ENCODE measurements at places on chromosomes 7 and 10. TPM values are rescaled to one million over a fixed set of nuclear protein-coding genes. Genes with fewer than 3 reads are reported as not detected.

Gene MYL10
- not detected for total RNA-seq

Gene GPR85
- total RNA-seq, result not detected

Gene TMEM196
- not detected for total RNA-seq

DNA sequence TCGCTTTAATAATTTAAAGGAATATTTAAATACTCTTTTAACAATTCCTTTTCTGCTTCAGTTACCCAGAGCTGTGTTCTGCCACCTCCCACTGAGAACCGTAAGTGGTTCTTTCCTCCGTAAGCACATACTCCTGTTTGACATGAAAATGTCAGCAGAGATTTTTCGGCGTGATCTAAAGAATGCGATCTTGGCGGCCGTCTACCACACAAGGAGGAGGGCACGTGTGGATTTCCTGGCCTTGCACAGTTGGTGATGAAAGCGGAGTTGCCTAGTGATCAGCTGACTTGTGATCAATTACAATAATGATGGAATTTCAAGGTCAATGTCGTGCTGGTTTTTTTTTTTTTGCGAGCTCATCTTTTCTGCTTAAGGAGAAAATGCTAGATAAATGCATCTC is 35.6 kb upstream of the INSIG1 start:
- no peak for DNase-seq
- no peaks in the 10 kb centered on the region for H3K27me3 ChIP-seq
- H3K36me3 ChIP-seq, result no peaks in the 10 kb centered on the region

Gene PNLIP
- total RNA-seq, result not detected

DNA sequence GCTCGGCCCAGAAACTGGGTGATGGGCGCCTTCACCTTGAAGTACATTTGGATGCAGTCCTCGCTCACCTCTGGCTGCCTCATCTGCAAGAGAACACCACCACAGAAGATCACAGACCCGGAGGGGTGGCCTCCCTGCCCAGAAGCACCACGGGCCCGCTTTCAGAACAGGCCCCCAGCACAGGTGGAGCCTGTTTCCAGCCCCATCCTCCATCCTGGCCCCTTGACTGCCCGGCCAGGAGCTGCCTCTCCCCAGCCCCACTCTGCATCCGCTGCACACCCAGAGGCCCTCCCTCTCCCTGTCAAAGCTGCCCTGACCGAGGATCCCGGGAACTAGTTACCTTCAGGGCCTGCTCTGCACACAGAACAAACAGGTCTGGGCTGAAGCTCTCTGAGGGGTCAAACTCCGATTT is 724 bp downstream of the CFAP46 start:
- no peak overlapping the region for H3K27ac ChIP-seq
- H3K27me3 ChIP-seq, result peaks cover 13% of the 10 kb centered on the region
- no peak overlapping the region for H3K4me3 ChIP-seq
- DNase-seq, result no peak
- no peaks in the 10 kb centered on the region for H3K36me3 ChIP-seq

- no peak for DNase-seq
- H3K36me3 ChIP-seq, result no peaks in the 10 kb centered on the region
- no peaks in the 10 kb centered on the region for H3K27me3 ChIP-seq
- H3K4me1 ChIP-seq, result no peaks in the 10 kb centered on the region
These were observed 6.2 kb upstream of the CHST15 start for GRCh38 chr10:124099604-124100003.

Gene NPC1L1
- 0.70 TPM for total RNA-seq

DNA sequence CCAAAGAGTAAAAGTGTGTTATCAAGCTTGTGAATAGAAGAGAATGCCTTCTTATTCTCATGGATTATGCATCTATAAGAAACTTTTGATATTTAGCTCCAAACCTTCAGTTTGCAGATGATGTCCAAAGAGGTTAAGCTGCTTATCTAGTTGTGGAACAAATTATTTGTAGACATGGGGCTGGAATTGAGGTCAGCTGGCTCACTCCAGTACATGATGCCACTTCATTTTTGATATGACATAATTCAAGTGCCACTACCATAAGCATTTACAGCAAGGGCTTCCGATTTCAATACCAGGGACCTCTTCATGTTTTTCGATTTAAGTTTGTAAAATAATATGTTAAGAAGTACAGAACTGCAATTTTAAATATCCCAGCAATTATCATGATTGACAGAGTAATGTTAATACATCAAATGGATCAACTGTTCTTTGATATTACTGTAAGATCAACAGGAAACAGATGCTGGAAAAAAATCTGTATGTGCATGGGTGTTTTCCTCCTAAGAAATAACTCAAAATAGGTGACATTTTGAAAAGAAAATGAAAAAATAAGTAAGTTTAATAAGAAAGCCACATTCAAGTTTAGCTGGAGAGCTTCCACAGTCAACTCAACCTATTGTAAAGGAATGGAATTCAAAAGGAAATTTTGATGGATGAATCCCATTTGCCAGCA is 12.7 kb downstream of the FAM3C start:
- no peak overlapping the region for H3K27ac ChIP-seq
- peaks cover 6% of the 10 kb centered on the region for H3K36me3 ChIP-seq
- no peaks in the 10 kb centered on the region for H3K27me3 ChIP-seq
- peaks cover 32% of the 10 kb centered on the region for H3K4me1 ChIP-seq
- no peak overlapping the region for H3K4me3 ChIP-seq
- no peak for DNase-seq

Gene CAMK1D
- 23.9 TPM for total RNA-seq

Gene SEMA3E
- total RNA-seq, result 2.2 TPM

- no peaks in the 10 kb centered on the region for H3K4me1 ChIP-seq
- no peaks in the 10 kb centered on the region for H3K36me3 ChIP-seq
- H3K4me3 ChIP-seq, result no peak overlapping the region
- no peak overlapping the region for H3K27ac ChIP-seq
These were observed 40.8 kb downstream of the EPDR1 start for GRCh38 chr7:37961251-37961650.

DNA sequence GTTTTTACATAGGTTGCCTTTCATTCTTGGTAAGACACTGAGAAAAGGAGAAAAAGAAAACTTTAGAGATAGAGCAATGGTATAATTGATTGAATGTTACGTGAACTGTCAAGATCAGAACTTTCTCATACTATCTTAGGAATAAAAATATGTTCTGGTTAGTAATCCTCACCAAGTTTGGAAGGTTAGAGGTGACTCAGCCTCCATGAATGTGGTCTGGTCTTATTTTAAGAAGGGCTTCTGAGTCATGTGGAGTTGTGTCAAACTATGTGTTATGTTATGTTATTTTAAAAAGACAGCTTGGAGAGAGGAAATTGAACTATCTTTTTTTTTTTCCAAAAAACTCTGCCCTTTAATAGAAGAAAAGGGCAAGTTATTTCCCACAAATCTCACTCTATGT is 458.6 kb upstream of the KLF6 start:
- no peaks in the 10 kb centered on the region for H3K36me3 ChIP-seq
- no peaks in the 10 kb centered on the region for H3K4me1 ChIP-seq
- no peak overlapping the region for H3K4me3 ChIP-seq
- no peak for DNase-seq
- H3K27ac ChIP-seq, result peak overlapping the region; percentile 87

DNA sequence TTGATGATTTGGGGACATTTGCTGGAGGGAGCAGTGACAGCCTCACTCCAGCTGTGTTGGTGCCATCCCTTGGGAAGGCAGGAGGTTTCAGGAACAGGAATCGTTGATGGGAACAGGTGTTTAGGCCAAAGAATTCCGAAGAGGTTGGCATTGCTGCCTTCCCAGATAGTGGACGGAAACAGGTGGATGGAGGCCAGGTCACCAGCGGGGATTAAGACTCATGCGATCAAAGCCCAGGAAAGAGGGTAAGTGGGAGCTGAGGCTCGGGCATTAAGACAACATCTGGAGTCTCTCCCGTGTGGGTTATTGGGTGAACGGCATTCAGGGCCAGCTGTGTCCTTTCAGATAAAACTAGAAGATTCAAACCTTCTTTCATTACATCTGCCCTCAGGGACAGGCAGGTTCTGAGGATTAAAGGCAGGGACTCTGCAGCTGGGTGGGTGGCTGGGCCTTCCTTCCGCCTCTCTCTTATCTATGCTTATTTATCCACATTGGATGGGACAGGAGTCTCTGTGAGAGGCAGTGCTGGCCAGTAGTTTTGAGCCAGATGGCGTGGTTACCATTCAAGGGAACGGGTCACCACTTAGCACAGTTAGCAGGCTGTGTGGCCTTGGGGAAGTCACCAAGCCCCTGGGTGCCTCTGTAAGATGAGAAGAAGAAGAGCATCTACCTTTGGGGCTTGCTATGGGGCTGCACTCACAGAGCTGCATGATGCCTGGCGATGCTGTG is 67.6 kb downstream of the INSIG1 start:
- no peak overlapping the region for H3K27ac ChIP-seq
- H3K36me3 ChIP-seq, result no peaks in the 10 kb centered on the region
- no peaks in the 10 kb centered on the region for H3K27me3 ChIP-seq
- DNase-seq, result no peak
- H3K4me1 ChIP-seq, result no peaks in the 10 kb centered on the region

GRCh38 chr10:120174491-120174890 is 282.0 kb downstream of the SEC23IP start:
- no peak for DNase-seq
- no peak overlapping the region for H3K4me3 ChIP-seq
- no peaks in the 10 kb centered on the region for H3K4me1 ChIP-seq
- no peaks in the 10 kb centered on the region for H3K27me3 ChIP-seq

Gene LFNG
- 104 TPM for total RNA-seq

Gene OR2A42
- not detected for total RNA-seq

DNA sequence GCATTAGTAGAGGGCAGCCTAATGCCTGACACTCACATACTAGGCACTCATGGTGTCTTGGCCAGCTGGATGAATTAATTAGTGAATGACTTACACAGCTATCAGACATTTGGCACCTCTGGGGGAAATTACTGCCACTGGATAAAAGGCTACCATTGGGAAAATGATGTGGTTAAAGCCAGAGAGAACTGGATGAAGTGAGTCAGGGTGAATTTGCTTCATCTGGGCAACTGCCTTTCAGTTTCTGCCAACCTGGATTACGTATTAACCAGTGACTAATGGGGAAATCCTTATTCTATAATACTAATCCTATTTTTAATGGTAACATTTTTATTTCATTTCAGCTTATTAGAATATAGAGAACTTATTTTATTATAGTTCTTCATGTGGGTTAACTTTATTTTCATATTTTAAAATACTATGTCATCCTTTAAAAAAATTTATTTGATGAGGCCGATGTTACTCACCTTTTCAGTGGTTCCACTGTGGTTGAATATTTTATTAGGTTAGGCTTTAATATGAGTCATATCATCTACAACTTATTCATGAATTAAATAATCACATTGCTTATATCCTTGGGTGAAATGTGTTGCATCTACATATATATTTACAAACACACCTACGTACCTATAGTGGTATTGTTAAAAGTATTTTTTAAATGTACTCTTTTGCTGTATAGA is 85.6 kb upstream of the CAPZA2 start:
- H3K4me1 ChIP-seq, result no peaks in the 10 kb centered on the region
- no peak overlapping the region for H3K27ac ChIP-seq
- H3K36me3 ChIP-seq, result no peaks in the 10 kb centered on the region
- DNase-seq, result peak; percentile 60
- no peak overlapping the region for H3K4me3 ChIP-seq

- no peak overlapping the region for H3K4me3 ChIP-seq
- H3K27me3 ChIP-seq, result no peaks in the 10 kb centered on the region
- H3K27ac ChIP-seq, result no peak overlapping the region
- DNase-seq, result no peak
- H3K4me1 ChIP-seq, result peaks cover 5% of the 10 kb centered on the region
These were observed 21.1 kb downstream of the ZNF775 start for GRCh38 chr7:150400008-150400787.

GRCh38 chr7:150464962-150465361 is 14.5 kb downstream of the GIMAP8 start:
- no peaks in the 10 kb centered on the region for H3K27me3 ChIP-seq
- H3K27ac ChIP-seq, result no peak overlapping the region
- DNase-seq, result no peak
- H3K4me3 ChIP-seq, result no peak overlapping the region
- no peaks in the 10 kb centered on the region for H3K36me3 ChIP-seq

GRCh38 chr7:155213955-155214740 is 83.5 kb upstream of the INSIG1 start:
- no peak overlapping the region for H3K27ac ChIP-seq
- H3K27me3 ChIP-seq, result no peaks in the 10 kb centered on the region
- no peak for DNase-seq
- no peaks in the 10 kb centered on the region for H3K36me3 ChIP-seq
- peak overlapping the region; percentile 50 for H3K4me3 ChIP-seq

Gene CSGALNACT2
- total RNA-seq, result 6.7 TPM

DNA sequence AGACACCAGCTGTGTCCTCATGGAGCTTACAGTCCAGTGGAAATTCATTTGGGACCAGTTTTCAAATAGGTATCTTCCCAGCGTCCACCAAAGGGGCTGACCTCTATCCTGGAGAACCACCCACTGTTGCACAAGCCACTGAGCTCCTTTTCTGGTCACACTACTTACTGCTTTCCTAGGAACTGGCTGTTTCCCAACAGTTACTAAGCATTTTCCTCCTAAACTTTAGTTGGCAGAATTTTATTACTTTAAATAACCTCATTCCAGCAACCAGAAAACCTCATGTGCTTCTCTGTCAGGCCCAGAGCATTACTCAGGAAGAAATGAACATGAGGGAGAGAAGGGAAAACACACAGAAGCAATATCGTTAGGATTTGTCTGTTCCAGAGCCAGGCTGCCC is 183.1 kb downstream of the GPAM start:
- no peaks in the 10 kb centered on the region for H3K4me1 ChIP-seq
- no peaks in the 10 kb centered on the region for H3K36me3 ChIP-seq
- no peaks in the 10 kb centered on the region for H3K27me3 ChIP-seq
- no peak overlapping the region for H3K27ac ChIP-seq

DNA sequence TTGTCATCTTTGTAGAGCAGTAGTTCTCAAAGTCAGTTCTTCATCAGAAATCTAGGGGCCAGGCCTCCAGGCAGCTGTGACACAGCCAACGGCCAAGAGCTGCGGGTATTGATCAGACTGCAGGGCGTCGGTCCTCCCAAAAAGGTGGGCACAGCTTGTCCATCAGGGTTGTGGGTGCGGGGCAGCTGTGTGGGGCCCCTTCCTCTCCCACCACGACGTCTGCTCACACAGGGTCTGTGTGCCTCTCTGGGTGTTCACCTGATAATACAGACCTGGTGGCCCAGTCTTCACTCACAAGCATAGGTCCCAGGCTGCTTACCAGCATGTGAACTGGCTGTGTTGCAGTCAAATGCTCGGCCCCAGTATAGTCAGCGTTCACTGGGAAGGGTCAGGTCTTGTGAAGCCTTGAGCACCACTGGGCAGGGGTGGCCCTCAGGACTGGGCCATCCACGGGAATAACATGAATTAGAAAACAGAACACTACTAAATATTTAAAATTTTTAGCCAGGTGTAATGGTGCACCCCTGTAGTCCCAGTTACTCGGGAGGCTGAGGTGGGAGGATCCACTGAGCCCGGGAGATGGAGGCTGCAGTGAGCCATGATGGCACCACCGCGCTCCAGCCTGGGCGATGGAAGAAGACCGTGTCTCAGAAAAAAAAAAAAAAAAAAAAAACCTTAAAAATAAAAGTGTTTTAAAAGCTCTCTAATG is 102.8 kb upstream of the DIP2C start:
- no peak overlapping the region for H3K27ac ChIP-seq
- no peaks in the 10 kb centered on the region for H3K4me1 ChIP-seq
- no peaks in the 10 kb centered on the region for H3K36me3 ChIP-seq
- no peaks in the 10 kb centered on the region for H3K27me3 ChIP-seq
- no peak for DNase-seq

Gene SPDYE5
- not detected for total RNA-seq

Data from Peyer's patch (tissue), 4 donors.